ENCODE measurements at places on chromosomes 2 and 18.

GRCh38 chr18:47953471-47953931 lies 23.0 kb upstream of the SMAD2 start:
- peak; percentile 25 for DNase-seq

DNA sequence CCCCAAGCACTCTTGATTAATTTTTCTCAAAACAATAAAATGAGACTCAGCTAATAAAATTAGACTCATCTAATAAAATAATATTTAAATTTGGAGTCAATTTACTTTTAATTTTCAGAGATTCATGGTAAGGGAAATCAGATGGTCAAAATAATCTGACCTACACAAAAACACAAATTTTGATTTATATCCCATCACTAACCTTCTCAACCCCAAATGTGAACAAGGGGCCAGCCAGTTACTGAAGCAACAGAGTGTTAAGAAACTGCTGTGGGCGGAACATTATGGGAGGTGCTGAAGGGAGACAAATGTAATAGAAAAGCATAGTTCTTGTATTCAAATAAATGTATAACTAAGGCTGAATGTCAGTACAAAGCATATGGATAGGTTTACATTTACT lies 28.5 kb upstream of the PPP3R1 start:
- DNase-seq, result no peak

DNA sequence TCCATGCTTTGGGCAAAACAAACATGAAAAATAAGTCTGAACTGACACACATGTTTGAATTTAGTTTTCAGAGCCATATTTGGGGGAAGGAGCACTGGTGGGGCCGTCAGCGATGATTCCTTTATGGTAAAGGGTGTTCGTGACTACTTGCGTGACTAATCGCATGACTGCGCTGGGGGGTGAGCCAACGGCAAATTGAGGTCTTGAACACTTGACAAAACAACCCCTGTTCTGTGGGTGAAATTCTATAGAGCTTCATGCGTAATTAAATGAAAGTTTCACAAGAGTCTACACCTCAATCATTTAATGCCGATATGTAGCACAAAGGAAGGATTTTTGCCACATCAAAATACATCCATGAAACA lies 127.5 kb upstream of the CYP1B1 start:
- no peak for DNase-seq

GRCh38 chr2:122596598-122596997 lies 841.1 kb downstream of the TSN start:
- no peak for DNase-seq

DNA sequence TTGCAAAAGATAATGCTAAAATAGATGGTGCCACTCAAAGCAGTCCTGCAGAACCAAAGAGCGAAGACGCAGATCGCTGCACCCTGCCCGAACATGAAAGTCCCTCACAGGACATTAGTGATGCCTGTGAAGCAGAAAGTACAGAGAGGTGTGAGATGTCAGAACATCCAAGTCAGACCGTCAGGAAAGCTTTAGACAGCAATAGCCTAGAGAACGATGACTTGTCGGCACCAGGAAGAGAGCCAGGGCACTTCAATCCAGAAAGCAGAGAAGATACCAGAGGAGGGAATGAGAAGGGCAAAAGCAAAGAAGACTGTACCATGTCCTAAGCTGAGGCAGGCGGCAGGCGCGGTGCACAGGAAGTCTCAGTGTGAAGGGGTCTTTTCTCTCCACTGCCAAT lies 34.8 kb upstream of the RBM44 start:
- DNase-seq, result no peak

GRCh38 chr18:49591775-49592174 lies 29.9 kb downstream of the LIPG start:
- DNase-seq, result peak; percentile 83

DNA sequence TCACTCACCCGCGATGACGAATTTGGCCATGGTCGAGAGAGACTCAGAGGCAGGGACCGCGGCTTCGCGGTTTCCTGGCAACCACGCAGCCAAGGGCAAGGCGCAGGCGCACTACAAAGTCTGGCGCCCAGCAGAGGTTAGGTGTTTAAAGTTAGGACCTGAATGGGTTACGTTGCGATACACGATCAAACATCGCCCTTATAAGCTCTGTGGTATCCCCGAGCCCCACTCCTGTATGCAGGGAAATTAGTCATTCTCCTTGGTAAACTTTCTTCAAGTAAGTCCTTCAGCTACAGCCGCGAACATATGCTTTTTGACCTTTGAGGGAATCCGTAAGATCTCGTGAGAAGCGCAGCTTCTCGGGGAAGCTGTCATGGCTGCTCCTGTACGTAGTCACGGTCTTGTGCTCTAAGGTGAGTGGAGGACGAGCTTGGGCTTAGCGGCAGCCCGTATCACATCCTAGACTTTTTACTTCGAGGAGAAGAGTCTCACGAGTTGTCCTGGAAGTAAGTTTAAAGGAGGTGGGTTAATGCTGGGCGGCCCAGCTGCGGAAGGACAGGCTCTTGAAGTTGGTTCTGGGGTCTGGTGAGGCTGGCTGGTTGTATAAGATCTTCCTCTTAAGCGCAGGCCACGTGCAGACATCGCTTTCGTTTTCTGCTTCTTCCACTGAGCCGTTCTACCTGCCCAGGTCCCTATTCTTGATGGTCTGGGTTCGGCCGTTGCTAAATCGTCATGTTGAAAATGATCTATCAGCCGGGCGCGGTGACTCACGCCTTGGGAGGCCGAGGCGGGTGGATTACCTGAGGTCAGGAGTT lies at the start of the genes FASTKD2 and MDH1B:
Gene FASTKD2 (plus strand): TSS at position 365 of the 815 bp plus-strand sequence. CDS start 1,088 bp downstream, outside the sequence.
Gene MDH1B (minus strand): TSS at position 87 of the 815 bp plus-strand sequence. CDS start 57 bp downstream, at position 30.
- peak; percentile 96 for DNase-seq

- DNase-seq, result peak; percentile 70
Observed at GRCh38 chr2:30293303-30293921, 62.1 kb downstream of the LBH start.

DNA sequence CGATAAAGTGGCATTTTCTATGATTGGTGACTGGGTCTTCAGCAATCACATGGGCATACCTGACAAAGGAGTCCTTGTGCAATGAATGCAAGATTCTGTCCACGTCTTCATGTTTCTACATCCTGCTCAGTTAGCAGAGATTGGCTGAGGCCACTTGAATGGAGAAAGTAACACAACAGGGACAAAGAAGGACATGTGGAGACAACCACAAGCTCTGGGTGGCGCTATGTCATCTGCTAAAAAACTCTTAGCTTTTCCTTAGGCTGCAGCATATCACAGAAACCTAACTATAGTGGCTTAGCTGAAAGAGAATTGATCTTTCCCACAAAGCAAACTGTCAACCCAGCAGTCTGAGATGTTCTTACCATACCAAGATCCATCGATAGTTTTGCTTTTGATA lies 1109.7 kb downstream of the SOCS6 start:
- peak; percentile 95 for DNase-seq

- DNase-seq, result peak; percentile 65
Observed at GRCh38 chr18:48947560-48947959, 3.2 kb downstream of the SMAD7 start.

DNA sequence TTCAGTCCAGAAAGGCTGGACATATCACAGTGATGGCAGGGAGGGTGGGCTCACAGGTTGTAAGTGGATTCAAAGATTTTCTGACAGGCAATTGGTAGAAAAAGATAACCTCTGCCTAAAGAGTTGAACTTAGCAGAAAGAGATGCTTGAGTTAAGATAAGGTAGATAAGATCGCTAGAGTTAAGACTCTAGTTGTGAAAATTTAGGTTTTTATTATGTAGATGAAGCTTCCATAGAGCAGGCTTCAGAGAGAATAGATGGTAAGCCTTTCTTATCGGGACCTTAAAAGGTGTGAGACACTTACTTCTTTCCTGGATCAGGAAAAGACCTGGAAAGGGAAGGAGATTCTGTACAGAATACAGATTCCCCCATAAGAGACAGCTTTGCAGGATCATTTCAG lies 134.4 kb downstream of the GULP1 start:
- DNase-seq, result no peak

GRCh38 chr18:9191658-9192256 lies 55.2 kb downstream of the ANKRD12 start:
- no peak for DNase-seq

- DNase-seq, result no peak
Observed at GRCh38 chr18:45521777-45522176, 93.5 kb upstream of the SLC14A2 start.

- no peak for DNase-seq
Observed at GRCh38 chr2:128076461-128077106, 14.4 kb upstream of the UGGT1 start.

GRCh38 chr2:202121532-202122162 lies 48.6 kb downstream of the KIAA2012 start:
- no peak for DNase-seq

DNA sequence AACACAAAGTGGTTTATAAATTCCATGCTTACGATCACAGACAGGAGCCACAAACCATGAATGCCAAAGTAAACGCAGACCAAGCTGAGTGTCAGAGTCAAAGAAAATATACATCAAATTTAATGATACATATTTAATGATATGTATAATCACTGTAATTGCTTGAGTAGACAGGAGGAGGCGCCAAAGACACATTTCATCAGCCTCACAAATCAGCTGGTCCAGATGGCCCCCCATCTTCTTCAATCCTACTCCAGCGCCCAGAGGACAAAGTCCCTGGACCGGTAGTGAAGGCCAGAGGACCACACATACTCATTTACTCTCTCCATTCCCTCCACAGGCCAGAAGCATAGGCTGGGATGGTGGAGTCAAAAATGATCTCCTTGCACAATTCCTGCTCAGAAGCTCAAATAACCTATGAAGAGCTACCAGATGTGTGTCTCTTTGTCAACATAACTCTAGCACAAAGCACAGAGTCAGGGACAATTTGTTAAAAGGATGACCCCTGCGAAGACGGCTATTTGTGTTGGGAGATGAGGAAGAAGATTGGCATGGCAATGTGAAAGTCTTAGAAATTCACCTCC lies 149.3 kb upstream of the PGAP1 start:
- DNase-seq, result peak; percentile 20

GRCh38 chr18:21105936-21106335 lies 5.7 kb downstream of the ROCK1 start:
- no peak for DNase-seq

- DNase-seq, result peak; percentile 67
Observed at GRCh38 chr18:26383454-26384270, 157.4 kb downstream of the TAF4B start.

- DNase-seq, result no peak
Observed at GRCh38 chr2:105301646-105302045, 27.9 kb downstream of the TGFBRAP1 start.

- DNase-seq, result no peak
Observed at GRCh38 chr18:62898359-62898758, 183.0 kb downstream of the PHLPP1 start.

GRCh38 chr2:36416370-36417165 lies 61.0 kb downstream of the CRIM1 start:
- no peak for DNase-seq

GRCh38 chr2:209525331-209525730 lies 101.5 kb downstream of the MAP2 start:
- no peak for DNase-seq

- DNase-seq, result no peak
Observed at GRCh38 chr2:20604951-20605381, 45.9 kb downstream of the HS1BP3 start.

Data from DMS53 (cell line).